ENCODE measurements at places on chromosomes 2 and 18.

- DNase-seq = no peak
Measured at GRCh38 chr2:2523461-2524347, 192.6 kb upstream of the MYT1L start.

DNA sequence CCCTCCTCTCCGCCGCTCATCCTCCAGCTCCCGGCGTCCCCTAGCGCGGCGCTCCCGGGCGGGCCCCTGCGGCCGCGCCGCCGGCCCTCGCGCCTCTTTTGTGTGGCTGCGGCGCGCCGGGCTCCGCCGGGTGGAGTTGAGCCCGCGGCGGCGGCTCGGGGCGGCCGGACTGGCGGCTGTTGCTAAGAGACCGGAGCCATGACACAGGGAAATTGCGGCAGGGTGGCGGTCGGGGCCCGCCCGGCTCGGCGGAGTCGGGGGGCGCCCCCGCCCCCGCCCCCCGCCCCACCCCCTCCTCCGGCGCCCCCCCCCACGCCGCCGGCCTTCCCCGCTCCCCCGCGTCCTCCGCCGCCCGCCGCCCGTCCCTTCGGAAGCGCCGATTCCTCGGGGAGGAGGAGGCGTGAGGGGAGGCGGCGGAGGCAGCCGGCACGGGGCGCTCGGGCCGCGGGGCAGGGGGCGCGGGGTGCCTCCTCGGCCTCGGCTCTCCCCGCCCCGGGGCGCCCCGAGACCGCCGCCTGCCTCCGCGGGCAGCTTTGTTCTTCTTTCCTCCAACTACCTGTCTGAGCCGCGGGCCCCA lies at the start of gene TMEM200C:
TMEM200C (minus strand) TSS at position 224 of the 577 bp plus-strand sequence. CDS start 3,459 bp downstream, outside the sequence.
- DNase-seq = no peak

DNA sequence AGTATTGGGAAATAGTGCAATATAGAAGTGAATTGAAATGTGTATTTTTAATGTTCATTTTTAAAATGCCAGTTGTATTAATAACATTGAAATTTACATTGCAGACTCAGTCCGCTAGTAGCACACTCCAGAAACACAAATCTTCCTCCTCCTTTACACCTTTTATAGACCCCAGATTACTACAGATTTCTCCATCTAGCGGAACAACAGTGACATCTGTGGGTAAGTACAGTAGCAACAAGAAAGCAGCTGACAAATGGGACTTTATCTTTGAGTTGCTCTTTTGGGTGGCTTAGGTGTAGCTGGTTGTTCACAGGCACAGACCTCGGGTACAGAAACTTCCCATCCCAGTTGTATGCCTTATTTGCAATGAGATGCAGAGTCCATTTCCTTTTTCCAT lies 118.2 kb upstream of the IL1R2 start:
- DNase-seq = no peak

GRCh38 chr2:201621293-201621999 lies 21.9 kb downstream of the TMEM237 start:
- DNase-seq = no peak

DNA sequence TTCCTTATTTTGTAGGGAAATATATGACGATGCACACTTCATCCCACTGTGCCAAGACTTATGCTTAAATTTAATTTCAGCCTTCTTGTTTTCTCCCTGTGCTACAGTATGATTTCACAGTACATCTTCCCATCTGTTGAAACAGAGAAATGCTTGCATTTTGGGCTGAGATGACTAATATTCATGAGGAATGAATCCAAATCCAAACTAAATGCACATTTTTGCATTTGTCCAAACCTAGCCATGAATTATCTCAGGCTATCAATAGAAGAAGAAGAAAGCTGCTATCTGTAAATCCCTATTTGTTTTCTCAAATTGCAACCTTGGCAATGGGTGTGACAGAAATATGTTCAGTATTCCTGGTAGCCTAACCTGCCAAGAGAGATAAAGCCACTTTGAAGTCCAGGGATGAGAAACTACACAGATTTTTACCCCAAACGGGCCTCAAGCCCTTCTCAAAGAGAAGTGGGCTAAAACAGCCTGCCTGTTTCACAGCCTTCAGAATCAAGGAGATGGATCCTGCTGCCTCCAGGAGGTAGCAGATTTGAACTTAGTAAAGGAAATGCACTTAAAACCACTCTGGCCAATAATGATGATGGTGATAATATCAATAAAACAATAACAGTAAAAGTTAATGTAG lies 306.9 kb upstream of the NT5C1B start:
- no peak for DNase-seq

DNA sequence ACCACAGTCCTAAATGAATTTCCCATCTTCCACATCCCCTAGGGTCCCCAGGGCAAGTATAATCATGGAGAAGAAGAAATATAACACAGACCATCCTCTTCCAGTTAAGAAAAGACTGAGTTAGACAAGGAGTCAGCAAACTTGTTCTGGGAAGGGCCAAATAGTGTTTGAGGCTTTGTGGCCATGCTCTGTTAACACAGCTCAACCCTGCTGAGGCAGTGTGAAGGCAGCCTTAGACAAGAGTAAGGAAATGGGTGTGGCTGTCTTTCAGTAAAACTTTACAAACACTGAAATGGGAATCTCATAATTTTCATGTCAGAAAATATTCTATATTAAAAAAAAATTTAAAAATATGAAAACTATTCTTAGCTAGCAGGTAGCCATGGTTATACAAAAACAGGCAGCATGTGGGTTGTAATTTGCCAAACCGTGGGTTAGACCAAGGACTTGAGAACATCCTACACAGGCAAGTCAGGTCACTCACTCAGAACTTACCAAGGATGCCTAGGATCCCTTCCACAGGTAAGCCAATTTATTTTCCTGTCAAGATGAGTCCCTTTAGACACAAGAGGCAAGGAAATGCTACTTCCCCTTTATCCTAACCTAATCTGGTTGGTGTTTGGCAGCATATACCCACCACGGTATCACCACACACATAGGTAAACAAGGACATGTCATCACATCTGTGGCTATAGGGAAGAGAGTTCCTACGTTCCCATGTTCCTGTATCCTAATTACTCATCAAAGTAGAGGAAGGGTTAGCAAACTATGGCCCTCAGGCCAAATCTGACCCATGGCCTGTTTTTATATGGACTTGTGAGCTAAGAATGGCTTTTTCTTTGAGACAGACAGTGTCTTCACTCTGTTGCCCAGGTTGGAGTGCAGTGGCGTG lies 31.9 kb downstream of the C2orf74 start:
- no peak for DNase-seq

- DNase-seq = no peak
Measured at GRCh38 chr2:31429759-31430438, 15.4 kb upstream of the XDH start.

DNA sequence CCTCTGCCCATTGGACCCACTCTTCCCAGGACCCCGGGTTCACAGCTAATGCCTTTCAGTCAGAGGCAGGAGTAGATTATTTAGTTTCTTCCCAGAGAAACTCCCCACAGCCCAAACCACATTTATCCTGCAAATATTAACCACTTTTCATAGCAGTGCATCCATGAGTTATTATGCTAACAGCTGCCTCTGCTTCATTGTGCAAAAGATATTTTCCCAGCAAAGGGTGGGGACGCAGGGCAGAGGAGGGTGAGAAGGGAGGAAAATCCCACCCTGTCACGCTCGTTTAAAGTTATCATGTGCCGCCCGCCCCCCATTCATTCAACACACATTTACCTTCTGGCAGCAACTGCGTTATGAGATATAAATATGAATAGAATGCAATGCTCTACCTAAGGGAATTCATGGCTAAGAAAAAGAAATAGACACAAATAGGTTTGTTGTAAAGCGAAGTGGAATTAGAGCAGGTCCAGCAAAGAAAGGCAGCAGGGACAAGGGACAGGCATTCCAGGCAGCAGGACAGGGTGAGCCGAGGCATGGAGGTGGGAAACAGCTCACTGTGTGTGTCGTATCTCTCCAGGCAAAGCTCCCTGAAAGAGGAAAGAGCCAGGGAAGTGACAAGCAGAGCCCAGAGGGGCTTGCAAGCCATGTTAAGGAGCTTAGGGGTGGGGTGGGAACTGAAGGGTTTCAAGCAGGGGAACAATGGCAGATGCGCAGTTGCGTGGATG lies 46.3 kb upstream of the LTBP1 start:
- DNase-seq = no peak

GRCh38 chr2:62999905-63000304 lies 50.7 kb upstream of the OTX1 start:
- no peak for DNase-seq

DNA sequence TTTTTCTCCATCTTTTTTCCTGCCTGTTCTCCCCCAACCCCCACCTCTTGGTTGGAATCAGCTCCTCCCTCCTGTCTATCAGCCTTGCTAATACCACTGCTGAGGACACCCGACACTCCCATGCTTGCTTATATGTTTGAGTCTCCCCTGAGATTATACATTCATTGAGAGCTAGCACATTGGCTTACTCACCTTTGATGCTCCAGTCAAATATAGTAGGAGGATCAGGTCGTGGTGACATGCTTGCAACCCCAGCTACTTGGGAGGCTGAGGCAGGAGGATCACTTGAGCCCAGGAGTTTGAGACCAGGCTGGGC lies 91.5 kb upstream of the CCBE1 start:
- no peak for DNase-seq

- no peak for DNase-seq
Measured at GRCh38 chr18:42925036-42925435, 190.4 kb downstream of the RIT2 start.

DNA sequence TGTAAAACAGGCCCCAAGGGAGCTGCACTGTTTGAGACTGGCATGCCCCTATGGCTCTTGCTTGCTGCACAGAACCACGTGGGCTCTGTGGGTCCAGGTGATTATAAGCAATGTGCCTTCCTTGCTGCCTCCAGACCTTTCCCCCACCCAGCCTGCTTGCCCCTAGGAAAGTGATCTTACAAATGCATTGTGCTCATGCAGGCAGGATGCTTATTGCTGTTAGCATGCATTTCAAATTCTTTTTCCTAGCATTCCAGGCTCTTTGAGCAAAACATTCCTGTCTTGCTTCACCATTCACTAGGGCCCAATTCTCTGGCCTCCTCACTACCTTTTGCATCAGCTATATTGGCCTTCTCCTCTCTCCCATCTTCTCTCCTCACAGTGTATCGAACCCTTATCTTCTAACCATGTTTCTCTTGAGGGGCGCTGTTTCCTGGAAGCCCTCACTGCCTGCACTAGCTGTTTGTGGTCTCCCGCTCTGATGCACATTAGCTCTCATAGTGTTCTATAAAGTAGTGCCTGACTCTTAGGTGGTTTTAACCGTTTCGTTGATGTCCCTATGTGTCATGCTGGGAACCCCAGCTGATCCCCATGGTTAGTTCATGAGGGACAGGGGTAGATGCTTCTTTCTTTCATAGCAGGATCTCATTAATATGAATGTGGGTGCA lies 152.9 kb upstream of the EPAS1 start:
- DNase-seq = no peak

GRCh38 chr2:204505946-204506345 lies 39.3 kb upstream of the PARD3B start:
- no peak for DNase-seq

DNA sequence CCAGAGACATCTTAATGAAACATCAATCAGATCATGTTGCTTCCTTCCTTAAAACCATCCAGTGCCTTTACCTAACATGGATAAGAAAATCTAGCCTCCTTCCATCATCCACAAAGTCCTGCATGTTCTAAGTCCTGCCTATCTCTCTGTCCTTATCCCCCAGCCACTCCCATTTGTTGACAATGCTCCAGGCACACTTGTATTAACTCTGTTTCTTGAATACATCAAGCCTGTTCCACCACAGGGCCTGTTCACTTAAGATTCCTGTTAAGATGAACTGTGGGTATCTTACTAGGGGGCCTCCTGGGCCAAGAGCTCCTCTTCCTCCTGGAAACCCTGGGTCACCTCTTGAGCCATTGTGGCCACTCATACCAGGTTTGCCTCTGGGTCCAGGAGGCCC lies 45.7 kb downstream of the COL4A4 start:
- no peak for DNase-seq

DNA sequence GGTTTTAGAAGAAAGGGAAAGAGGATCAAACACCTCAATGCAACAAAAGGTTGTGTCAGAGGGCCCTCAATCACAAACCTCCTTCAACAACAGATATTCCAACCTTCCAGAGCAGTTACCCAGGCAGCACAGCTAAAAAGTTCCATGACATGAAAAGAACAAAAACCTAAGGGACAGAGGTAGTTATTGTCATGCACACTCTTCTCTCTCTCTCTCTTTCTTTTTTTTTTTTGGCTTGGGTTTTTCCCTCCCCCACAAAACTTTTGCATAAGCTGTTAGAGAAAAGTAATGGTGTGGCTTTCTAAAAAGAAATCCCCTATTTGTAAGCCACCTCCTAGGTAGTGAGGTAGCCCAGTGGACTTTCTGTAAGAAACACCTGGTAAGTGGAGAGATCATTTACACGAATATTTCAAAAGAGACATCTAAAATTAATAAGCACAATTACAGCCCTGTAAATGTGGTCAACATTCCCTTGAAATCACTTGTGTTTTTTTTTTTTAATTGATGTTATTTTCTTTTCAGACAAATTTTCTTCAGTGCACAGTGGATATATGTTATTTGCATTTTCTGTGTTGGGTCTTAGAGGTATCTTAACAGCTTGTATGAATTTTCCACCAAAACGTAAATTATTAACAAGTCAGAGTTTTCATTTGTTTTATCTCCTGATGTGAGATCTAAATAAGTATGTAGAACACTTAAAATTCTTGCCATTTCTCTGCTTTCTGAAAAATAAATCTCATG lies 48.4 kb downstream of the ZEB2 start:
- no peak for DNase-seq

GRCh38 chr2:29762239-29762638 lies 159.1 kb downstream of the ALK start:
- no peak for DNase-seq
